ENCODE measurements at places on chromosomes 11 and 22.

GRCh38 chr11:14334893-14335292, 24.1 kb downstream of the RRAS2 start:
- no peak for DNase-seq

DNA sequence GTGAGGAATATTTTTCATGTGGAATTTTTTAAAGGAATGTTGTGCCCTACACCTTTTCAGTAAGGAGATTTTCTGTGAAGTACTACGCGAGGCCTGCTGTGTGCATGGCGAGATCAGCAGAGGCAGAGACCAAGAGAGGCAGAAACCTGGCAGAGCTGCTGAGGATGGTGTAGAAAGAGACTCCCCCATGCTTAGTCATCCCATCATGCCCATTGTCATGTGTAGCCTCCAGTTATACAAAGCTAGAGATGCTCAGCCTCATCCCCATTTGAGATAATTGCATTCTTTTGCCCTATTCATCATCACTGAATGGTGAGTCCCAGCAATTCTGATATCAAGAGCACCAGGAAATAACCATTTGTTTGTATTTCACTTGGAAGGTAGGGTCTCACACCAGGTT, 3.0 kb upstream of the MS4A7 start:
- DNase-seq, result no peak

DNA sequence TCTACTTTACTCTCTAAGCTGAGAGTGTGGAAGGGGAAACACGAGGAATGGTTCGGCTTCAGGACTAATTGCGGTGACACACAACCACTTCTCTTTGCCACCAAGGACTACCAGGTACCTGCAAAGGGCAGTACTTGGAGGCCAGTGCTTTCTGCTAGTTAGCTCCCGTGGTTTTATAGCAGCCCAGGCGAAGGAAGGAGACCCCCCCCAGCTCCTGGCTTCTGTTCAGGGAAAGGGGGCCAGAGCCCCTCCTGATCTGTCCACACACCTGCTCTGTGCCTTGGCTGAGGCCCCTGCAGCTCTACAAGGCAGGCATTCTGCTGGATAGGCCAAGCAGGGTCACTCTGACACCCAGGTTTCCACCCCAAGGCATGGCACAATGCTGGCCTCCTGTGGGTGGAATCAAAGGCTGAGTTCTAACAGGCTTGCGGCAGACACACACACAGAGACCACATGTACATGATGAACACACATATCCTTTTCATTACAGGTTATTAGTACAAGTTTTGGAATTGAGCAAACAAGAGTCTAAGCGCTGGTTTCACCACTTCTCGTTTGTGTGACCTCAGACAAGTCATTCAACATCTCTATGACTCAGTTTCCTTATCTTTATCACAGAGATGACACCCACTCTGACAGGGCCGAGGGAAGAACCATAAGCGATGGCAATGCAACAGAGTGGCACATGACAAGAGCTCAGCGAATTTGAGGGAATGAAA, 7.5 kb downstream of the SERPIND1 start:
- DNase-seq, result peak; percentile 64

GRCh38 chr11:36631774-36632173, 33.7 kb upstream of the RAG2 start:
- peak; percentile 1 for DNase-seq

- no peak for DNase-seq
Measured at GRCh38 chr11:18352581-18352980, 30.2 kb downstream of the GTF2H1 start.

DNA sequence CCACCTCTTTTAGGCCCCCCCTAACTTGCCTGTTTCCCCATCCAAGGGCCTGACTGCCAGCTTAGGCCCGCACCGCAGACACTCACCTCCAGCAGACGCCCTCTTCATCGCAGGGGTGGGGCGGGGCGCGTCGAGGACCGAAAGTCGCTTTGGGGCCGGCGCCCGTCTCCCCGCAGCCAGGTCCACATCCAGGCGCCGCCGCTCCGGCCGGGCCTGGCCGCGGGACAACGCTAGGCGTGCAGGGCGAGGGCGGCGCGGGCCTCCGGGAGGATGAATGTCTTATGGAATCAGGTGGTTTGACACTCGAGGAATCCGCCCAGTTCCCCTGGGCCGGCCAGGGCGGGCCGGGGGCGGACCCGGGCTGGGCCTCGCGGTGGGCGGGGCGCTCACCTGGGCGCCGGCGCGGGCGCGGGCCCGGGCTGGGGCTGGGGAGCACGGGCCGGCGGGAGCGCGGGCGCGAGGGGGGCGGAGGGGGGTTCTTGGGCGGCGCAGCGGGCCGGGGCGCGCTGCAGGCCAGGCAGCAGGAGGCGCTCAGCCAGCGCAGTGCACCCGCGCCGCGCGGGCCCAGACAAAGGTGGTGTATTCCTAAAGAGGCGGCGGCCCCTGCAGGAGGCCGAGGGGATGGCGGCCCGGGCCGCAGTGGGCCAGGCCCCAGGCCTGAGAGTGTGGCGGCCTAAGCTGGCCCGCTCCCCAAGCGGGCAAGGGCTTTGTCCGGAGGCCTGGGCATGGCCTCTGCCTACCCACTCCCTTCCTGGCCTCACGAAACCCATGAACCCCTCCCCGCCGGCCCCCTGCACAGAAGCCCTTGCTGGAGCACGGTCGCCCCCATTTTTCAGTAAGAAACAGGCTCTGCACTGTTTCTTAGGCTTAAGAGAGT, 177.6 kb downstream of the IGLL1 start:
- DNase-seq, result peak; percentile 75

DNA sequence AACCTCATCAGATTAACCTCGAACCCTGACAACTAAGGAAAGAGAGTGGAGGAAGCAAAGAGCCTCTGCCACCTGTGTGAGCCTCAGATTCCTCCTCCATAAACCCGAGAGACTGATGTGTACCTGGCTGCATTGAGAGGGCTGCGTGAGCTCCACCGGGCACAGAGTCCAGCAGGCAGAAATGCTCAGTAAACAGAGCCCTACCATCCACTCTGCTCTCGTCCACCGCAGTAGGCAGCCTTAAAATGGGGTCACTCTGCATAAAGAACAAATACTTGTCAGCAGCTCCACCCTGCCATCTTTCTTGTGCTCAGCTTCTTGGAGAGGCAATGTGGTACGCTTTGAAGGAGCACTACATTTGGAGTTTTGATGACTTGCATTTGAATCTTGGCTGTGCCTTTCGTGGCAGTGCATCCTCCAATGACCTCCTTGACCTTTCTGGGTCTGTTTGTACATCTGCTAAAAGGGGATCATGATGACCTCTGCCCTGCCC, 43.0 kb upstream of the CD5 start:
- no peak for DNase-seq

DNA sequence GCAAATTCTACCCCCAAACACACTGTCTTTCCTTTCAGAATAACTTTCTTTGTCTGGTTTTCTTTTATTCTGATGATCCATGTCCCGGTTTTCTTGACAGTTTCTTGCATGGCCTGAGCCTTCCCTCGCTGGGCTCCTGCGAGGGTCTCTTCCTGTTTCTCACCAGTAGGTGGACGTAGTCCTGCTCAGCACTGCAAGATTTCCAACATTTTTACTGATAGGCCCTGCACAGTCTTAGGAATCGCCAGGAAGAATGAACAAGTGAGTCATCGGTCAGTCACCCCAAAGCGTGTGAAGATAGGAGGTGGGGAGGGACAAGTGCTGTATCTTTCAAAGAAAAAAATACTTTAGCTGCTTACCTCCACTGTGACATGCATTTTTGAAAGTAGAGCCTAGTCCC, 16.9 kb upstream of the KIRREL3 start:
- no peak for DNase-seq

DNA sequence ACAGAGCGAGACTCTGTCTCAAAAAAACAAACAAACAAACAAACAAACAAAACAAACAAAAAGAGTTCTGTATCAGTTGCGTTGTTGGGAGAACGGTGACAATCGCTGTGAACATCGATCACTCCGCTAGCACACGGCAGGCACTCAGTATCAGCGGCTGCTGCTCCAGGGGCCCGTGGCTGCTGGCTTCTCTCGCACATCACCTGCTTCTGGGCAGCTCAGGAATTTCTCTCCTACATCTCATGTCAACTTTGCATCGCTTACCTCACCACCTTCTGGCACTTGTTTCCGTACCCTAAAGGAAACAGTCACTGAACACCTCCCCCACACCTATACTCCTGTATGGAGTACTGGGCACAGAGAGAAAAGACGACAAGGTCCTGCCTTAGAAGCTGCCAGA, 70.3 kb upstream of the WNT7B start:
- no peak for DNase-seq

DNA sequence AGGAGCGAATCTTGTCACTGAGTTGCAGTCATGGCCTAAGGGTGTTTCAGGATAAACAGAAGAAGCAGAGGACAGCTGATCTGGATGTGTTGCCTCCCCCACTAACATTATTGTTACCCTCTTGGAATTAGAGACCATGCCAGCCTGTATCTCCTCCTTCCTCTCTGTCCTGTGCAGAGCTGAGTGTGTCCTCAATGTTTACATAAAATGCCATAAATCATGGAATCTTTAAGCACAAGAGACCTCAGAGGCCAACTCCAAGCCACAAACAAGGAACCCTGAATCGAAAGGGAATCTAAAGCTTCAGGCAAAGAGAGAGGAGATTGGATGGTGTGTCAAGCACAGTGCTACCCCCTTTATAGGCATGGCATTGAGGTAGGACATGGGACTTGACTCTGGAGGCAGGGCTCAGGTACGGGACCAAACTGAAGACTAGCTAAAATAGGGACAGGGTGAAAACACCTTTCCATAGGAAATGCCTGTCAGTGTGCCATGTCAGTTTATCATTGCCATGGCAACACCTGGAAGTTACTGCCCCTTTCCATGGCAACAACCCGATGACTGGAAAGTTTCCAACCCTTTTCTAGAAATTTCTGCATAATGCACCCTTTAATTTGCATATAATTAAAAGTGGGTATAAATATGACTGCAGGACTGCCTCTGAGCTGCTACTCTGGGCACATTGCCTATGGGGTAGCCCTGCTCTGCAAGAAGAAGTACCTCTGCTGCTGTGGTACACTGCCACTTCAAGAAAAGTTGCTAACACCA, 489.7 kb downstream of the MIAT start:
- no peak for DNase-seq

DNA sequence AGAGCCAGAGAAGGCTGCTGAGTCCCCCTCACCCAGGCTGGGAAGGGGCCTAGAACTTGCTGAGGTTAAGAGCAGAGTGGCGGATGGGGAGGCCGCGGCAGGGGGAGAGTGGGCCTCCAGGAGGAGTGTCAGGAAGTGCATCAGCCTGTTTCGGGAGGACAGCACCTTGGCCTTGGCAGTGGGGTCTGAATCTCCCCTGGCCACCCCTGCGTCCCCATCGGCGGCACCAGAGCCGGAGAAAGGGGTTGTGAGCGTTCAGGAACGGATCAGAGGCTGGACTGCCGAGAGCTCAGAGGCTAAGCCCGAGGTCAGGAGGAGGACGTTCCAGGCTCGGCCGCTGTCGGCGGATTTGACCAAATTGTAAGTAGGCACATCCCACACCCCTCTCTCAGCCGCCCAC, 76.7 kb downstream of the KIAA1671 start:
- no peak for DNase-seq
